ENCODE measurements at places on chromosomes 6 and 20.
A peak's percentile ranks its signal among the peaks of the same experiment; 100 is the strongest.

GRCh38 chr20:17579369-17580039, 9.6 kb downstream of the DSTN start:
- no peak for DNase-seq

DNA sequence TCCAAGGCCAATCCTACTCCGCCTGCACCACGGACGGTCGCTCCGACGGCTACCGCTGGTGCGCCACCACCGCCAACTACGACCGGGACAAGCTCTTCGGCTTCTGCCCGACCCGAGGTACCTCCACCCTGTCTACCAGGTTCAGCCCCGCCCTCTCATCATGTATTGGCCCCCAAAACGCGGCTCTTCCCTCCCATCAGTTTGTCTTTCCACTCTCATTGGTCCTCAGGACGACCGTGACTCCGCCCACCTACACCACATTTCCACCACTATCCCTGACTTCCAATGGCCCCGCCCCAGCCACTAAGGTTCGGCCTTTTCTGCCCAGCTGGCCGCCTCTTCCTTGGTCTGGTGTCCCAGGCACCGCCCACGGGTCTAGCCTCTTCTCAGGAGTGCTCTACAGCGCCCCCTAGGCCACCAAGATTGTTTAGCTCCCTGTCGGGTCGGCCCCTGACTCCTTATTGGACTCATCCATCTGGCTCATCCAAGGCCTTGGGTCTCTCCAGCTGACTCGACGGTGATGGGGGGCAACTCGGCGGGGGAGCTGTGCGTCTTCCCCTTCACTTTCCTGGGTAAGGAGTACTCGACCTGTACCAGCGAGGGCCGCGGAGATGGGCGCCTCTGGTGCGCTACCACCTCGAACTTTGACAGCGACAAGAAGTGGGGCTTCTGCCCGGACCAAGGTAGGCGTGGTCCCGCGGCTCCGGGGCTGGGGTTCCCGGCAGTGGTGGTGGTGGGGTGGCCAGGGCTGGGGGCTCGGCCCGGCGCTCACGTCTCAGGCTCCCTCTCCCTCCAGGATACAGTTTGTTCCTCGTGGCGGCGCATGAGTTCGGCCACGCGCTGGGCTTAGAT, 3.1 kb downstream of the MMP9 start:
- DNase-seq, result peak; percentile 45

GRCh38 chr6:106549521-106549920, 79.8 kb downstream of the RTN4IP1 start:
- no peak for DNase-seq

GRCh38 chr20:37389241-37389747, 43.4 kb downstream of the SRC start:
- DNase-seq, result no peak

- DNase-seq, result no peak
Measured at GRCh38 chr20:24744747-24745146, 204.3 kb upstream of the CST7 start.

- peak; percentile 47 for DNase-seq
Measured at GRCh38 chr6:43376551-43376981, 7.1 kb upstream of the ZNF318 start.

- no peak for DNase-seq
Measured at GRCh38 chr6:70864401-70864800, 92.5 kb downstream of the B3GAT2 start.

GRCh38 chr6:86856937-86857563, 80.3 kb upstream of the HTR1E start:
- peak; percentile 4 for DNase-seq

GRCh38 chr6:130105996-130106704, 87.8 kb downstream of the L3MBTL3 start:
- DNase-seq, result no peak

DNA sequence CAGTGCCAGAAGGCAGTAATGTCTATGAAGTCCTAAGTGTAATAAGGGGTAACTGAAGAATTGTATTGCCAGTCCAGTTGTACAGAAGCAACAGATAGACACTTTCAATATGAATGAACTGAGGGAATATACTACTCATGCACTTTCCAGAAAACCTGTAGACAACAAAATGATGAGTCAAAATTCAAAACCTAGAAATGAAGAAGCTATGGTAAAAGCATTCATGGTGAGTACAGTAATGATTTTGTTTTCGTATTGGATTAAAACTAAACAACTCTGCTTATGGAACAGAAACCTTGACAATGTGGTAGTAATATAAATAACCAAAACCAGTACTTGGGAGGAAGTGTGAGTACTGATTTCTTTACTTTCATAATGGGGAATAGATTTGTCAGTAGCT, 35.0 kb downstream of the ARMC2 start:
- no peak for DNase-seq

DNA sequence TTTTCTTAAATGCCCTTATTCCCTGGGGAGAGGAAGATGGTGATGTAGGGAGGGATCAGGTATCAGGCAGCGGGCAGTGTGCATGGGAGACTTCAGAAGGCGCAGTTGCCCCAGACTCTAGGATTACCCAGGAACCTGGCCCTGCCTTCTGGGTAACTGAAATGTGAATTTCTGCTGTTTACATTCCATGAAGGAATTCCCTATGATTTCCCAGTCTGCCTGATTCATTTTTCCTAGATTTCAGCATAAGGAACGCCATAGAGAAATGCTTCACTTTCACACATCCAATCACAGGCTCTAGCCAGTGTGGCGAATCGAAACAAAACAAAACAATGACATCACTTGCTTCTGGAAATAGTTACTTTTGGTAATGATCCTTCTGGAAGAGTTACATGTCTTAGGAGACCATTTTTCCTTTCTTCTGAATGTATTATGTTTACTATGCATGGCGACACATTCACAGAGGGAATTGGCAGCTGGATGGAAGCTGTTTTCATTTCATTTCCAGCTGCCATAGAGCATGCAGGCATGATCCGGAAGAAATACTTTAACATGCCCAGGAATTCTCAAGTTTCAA, 33.3 kb downstream of the LRP11 start:
- DNase-seq, result no peak

DNA sequence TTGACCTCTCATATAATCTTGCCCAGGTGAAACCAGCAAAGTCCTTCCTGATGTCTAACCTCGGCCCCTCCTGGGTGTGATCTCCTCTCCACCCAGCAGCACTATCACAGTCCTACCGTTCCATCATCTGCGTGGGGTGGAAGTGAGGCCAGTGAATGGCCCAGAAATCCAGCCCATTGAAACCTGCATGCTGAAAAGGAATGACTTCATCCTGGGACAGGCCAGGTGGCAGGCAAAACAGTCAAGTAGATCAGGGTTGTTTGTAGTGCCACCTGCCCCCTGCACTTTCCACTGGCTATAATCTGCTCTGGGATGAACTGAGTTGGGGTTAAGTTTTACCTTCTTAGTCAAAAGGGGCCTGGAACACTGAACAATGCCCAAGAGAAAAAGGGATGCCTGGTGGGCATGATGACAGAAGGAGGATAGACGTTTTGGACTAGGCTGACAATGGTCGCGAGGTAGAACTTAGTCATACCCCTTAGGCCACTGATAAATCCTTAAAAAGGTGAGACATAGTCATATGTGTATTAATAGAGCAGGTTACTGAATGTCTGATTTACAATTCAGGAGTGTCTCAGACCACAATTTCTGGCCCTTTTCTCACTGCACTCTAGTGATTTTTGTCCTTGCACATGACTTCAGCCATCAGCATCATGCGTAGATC, 8.1 kb upstream of the HSP90AB1 start:
- no peak for DNase-seq

DNA sequence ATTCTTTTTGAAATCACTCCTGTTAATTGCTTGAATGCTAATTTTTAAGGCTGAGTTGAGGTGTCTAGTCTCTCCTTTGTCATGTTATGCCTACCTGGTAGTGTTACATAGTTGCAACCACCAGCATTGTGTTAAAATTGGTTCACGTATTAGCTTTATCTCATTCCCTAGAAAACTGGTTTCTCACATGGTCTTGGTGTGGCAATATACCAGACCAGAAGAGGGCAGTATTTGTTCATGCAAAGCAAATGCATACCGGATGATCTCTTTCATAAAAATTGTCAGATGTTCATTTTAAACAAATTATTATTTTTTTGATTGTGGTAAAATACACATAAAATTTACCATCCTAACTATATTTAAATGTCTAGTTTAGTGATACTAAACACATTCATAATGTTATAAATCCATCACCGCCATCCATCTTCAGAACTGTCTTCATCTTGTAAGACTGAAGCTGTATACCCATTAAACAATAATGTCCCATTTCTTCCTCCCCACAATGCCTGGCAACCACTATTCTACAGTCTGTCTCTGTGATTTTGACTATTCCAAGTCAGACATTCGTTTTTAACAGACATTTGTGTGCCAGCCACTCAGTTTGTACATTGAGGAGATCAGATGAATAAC, 92.8 kb downstream of the ATRN start:
- no peak for DNase-seq

GRCh38 chr20:50520222-50520880, 10.2 kb downstream of the PTPN1 start:
- DNase-seq, result peak; percentile 49

GRCh38 chr20:19019734-19020364, 192.6 kb upstream of the SLC24A3 start:
- no peak for DNase-seq

DNA sequence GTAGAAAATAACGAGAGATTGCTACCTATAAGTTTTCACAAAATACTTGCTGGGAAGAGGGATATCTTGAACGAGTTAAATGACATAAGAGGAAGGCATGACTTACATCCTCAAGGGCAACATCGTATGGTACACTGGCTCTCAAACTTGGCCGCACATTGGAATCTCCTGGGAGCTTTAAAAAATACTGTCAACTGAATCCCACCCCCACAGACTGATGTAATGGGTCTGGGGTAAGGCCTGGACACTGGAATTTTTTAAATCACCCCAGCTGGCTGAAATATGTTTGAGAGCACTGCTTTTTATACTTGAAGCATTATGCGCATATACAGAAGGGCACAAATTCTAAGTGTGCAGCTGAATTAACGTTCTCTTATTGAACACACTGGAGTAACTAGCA, 8.0 kb upstream of the TSHZ2 start:
- DNase-seq, result no peak

- DNase-seq, result no peak
Measured at GRCh38 chr20:61599061-61599531, 347.0 kb downstream of the CDH4 start.

GRCh38 chr6:82144852-82145340, 102.6 kb downstream of the IBTK start:
- no peak for DNase-seq

DNA sequence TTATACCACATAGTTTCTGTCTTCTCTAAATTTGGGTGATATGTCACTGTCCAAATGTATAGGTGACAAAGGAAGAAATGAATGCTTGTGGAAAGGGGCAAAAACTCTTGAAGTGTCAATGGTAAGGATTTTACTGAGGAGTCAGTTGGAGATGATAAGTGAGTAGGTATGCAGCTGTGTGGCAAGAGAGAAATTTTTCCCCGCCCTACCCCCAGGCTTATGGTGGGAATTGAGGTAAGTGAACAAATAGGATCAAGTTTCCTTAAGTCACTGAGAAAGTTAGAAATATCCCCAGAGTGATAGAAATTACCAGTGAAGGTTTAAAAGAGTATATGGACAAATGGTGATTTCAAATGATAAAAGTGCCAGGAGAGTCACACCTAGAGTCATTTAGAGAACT, 11.8 kb downstream of the DSE start:
- DNase-seq, result no peak

- no peak for DNase-seq
Measured at GRCh38 chr20:62860391-62860923, 1.2 kb downstream of the TCFL5 start.

DNA sequence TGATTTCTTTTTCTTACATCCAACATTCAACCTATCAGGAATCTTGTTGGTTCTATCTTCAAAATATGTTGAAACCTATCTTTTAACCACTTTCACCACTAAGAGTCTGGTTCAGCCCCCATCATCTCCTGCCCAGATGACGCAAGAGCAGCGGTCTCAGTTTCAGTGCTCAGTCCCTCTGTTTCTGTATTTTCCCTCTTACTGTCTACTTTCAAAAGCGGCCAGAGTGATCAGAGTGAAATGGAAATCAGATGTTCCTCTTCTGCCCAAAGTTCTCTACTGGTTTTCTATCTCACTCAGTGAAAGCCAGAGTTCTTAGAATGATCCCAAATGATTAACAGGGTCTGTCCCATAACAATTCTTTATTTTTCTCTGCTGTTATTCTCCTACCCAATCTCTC, 147.9 kb upstream of the PDE7B start:
- peak; percentile 12 for DNase-seq

DNA sequence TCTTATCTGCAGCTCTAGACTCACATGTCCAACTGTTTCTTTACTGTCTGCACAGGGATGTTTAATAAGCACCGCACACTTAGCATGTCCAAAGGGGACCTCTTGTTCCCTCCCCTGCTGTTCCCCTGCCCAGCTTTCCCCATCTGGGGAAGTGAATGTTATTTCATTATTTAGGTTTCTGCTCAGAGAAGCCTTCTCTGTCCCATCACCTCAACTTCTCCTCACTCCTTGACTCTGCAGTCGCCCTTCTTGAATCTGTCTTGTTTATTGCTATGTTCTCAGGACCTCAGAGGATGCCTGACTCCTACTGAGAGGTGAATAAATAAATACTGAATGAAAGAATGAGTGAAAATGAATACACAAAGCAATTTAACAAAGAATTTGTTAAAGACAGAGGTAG, 121.0 kb downstream of the SASH1 start:
- DNase-seq, result no peak

- DNase-seq, result no peak
Measured at GRCh38 chr20:3101251-3101650, 16.7 kb upstream of the AVP start.

GRCh38 chr6:52233975-52234823, 10.1 kb downstream of the IL17F start:
- DNase-seq, result peak; percentile 32

GRCh38 chr6:1482381-1483166, 93.2 kb downstream of the FOXF2 start:
- no peak for DNase-seq

DNA sequence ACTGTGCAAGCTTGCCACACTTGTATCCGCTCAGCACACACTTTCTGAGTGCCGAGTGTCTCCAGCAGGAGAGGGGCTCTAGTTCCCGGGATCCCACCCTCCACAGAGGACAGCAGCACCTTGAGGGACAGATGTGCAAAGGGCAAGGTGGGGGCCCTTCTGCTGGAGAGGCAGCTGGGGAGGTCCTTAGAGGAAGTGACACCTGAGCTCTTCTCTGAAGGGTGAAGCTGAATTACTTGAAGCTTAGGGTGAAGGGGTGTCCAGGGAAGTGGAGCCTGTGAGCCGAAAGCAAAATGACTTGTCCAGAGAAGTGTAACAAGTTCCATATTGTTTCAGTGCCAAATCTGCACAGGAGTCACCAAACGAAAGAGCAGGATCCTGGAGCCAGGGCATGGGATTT, 136.3 kb upstream of the DUSP22 start:
- DNase-seq, result no peak

- no peak for DNase-seq
Measured at GRCh38 chr6:84417260-84417659, 189.8 kb upstream of the CEP162 start.

- no peak for DNase-seq
Measured at GRCh38 chr6:121436274-121436857, 920 bp downstream of the GJA1 start.

DNA sequence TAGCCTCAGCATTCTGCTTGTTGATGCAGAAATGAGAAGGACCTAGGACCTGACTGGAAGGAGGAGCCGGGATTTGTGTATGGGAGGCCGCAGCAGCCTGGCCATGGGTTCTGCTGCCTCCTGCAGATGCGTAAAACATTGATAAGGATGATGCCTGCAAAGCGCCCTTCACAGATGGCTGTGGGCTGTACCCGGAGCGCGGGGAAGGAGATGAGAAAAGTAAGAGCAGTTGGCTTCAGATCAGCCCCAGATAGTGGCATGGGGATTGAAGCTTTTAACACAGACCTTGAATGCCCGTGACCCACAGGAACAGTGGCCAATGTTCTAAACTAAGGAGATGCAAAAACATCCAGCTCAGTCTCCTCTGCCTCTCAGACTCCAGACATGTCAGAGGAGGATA, 136.4 kb upstream of the KCNG1 start:
- DNase-seq, result no peak

Data from activated naive CD8-positive, alpha-beta T cell treated with anti-CD3 and anti-CD28 coated beads for 36 hours (primary cell).